Memory B cell (primary cell): ENCODE measurements at places on chromosomes 4 and X.

- DNase-seq, result no peak
Measured at GRCh38 chrX:53715346-53715924, 28.9 kb upstream of the HUWE1 start.

DNA sequence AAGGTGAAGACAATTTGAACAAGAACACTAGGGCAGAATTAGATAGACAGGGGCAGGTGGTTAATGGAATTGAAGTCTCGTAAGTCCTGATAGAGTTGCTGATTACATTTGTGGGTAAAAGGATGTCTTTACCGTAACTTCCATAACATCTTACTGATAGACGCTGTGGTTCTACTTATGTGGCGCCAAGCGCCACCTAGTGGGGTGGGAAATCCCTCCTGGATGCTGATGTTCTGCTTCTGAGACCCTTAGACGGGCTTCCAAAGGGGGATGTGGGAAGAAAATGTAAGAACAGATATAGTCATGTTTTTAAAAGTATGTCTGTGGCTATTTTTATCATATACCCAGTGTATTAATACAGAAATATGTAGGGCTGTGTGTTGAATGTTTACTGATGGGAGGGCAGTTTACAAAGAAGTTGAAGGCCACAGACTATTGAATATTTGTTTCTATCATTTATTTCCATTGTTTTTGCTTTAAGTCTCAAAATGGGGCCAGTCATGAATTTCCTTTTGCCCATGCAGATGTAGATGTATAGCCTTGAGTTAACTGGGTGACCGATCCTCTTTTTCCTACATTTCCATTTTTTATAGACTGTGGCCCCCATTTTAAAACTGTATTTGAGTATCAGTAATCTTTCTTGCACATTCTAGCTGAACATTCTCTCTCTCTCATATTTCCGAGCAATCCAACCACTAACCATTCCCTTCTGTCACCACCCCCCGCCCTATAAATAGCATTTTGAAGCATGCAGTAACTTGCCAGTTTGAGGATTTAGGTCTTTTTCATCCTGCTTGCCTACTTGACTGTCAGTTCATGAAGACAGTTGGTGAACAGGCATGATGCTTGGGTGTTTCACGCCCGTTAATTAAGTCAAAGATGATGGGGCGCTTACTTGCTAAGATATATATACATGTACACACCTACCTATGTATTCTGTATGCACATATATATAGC lies 12.1 kb upstream of the TLR8 start:
- DNase-seq, result peak; percentile 26

DNA sequence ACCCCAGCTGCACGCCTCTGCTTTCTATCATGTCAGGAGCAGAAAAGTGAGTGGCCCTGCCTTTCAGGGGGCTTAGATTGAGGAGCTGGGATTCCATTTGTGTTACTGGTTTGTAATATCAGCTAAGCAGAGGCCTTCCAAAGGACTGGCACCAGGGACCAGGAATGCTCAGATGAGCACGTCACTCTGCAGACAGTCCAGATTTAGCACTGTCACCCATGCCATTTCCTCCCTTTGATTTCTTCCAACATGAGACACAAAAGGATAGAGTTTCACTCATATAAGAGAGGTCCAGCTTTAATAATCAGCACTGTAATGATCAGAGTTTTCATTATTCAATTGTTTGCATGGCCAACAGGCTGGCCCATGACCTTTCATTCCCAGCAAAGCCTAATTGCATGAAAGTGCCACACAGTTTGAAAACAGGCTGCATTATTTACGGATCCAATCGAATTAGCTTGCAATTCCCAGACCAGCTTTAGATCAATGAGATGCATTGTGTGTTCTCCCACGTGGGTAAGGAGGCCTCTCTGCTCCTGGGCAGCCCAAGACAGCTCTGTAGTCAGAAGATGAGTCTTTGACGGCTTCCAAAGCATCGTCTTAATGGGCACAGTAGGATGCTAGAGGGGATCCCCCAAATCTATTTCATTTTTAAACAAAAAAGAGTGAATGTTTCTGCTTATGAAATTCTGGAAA lies 9.8 kb upstream of the SLC2A9 start:
- DNase-seq, result no peak

DNA sequence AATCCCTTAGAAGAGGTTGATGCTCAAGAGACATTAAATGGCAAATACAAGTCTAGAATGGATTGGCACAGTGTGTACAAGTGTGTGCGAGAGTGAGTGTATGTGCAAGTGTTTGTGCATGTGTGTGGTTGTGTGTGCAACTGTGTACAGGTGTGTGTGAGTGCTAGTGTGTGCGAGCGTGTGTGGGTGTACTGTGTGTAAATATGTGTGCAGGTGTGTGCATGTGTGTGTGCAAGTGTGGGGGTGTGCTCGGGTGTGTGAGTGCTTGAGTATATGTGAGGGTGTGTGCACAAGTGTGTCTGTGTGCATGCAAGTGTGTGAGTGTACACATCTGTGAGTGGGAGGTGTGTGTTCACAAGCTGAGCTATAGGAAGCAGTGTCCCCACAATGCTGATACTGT lies 5.9 kb downstream of the TREX2 start:
- no peak for DNase-seq

GRCh38 chrX:2643880-2644279 lies 47.2 kb upstream of the CD99 start:
- no peak for DNase-seq

DNA sequence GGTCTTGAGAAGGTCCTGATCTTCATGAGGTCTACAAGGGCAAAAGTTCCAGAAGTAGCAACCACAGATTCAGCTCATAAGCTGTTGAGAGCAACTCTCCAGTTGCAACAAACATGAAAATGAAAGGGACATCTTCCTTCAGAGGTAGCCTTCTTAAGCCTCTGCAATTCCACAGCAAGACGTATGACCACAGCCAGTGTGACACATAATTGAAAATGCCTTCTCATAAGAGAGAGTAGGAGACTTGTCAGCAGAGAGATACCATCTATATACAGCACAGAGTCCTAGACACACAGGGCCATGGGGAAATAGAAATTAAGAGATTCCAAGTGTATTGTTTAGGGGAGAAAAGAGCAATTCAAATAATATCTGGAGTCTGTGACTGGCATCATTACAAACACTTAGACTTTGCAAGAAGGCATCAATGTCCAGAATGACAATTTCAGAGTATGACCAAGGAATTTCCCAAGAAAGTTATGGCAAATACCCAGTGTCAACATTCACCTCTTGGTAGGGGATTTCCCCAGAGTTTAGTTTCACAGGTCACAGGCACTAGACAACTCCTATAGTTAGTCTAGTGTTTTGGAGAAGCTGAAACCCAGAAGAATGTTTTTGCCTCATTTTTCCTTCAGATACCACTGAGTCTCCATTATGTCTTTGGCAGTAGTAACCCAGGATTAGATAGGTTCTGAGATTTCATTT lies 340.3 kb downstream of the ZNF674 start:
- no peak for DNase-seq

DNA sequence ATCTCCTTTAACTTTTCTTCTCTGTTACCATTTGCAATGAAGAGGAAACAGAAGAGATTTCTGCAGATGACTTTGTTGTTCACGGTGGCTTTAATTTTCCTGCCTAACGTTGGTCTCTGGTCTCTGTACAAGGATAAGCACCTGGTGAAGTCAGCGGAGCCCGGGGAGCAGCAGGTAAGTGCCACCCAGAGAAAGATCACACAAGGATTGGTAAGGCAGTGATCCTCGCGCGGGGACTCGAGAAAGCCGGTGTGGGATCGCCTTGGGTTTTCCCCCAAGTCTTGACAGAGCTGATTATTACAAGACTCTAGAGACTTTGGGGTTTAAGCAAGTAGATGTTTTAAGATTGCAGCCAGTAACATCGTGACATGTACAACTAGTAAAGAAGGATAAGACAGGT lies 1.3 kb downstream of the GALNTL6 start:
- no peak for DNase-seq

- DNase-seq, result no peak
Measured at GRCh38 chr4:162793571-162793970, 373.1 kb downstream of the NAF1 start.
